ENCODE measurements at places on chromosomes 5 and 9. TPM values are rescaled to one million over a fixed set of nuclear protein-coding genes. Genes with fewer than 3 reads are reported as not detected.

The AFAP1L1 gene
- 102 TPM for total RNA-seq

The PAM gene
- total RNA-seq, result 142 TPM

The SLC4A9 gene
- not detected for total RNA-seq

The UCK1 gene
- total RNA-seq, result 14.4 TPM

The SEPTIN8 gene
- 48.0 TPM for total RNA-seq

The TMC1 gene
- total RNA-seq, result 2.2 TPM

The OGN gene
- under 0.01 TPM for total RNA-seq

The TPPP gene
- 0.36 TPM for total RNA-seq

The CEP78 gene
- 43.6 TPM for total RNA-seq

The ITK gene
- not detected for total RNA-seq

The SGCD gene
- under 0.01 TPM for total RNA-seq

The SLC46A2 gene
- not detected for total RNA-seq

The ALG2 gene
- total RNA-seq, result 56.3 TPM

The CDC20B gene
- 0.13 TPM for total RNA-seq

The CDC25C gene
- total RNA-seq, result 13.0 TPM

The CCL27 gene
- not detected for total RNA-seq

Data from thoracic aorta endothelial cell (primary cell).